ENCODE measurements at places on chromosomes 5 and 9. TPM values are rescaled to one million over a fixed set of nuclear protein-coding genes. Genes with fewer than 3 reads are reported as not detected.

DNA sequence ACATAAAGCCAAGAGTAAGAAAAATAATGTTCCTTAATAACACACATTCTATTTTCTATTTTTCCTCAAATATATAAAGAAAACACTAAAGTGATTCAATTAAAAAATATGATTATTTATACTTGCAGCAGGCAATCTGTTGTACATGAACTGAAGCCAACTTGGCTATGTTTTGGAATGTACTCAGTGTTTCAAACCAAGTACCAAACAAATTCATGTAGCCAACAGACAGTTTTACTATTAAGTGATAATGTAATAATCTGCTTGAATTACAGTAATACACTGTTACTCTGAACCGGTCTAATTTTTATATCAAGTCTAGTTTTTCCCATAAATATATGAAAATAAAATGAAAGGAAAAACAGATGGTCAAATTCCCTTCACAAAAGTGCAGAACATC, 58.0 kb downstream of the CEP120 start:
- DNase-seq = no peak

- DNase-seq = no peak
Observed at GRCh38 chr5:1000329-1000728, 8.3 kb upstream of the NKD2 start.

DNA sequence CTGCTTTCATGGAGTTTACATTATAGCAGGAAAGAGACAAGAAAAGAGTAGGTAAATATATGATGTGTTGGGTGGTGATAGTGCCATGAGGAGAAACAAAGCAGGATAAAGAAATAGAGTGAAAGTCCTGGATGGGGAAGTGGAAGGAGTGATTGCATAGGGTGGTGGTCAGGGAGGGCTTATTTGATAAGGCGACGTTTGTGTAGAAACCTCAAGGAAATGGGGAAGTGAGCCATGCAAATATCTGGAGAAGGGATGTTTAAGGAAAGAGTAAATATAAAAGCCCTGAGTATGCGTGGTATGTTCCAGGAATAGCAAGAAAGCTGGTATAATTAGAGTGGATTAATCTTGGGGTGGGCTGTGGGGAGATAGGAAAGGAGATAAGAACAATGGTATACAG, 134.7 kb upstream of the SV2C start:
- no peak for DNase-seq

DNA sequence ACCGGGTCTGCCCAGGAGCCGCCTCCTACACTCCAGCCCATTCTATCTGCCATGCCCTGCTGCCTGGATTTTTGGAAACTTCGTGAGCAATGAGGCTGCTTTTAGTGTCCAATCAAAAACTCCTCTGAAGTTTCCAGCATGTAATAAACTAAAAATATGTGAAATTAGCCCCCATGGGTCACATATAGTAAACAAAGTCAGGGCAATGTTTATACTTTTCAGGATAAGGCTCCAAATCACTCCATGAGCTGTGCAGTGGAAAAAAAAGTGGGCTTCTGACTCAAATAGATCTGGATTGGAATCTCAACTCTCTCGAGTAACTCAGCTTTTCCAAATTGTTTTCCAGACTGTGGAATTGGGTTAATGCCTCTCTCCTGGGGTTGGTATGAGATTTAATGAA, 68.2 kb downstream of the PIK3R1 start:
- no peak for DNase-seq

DNA sequence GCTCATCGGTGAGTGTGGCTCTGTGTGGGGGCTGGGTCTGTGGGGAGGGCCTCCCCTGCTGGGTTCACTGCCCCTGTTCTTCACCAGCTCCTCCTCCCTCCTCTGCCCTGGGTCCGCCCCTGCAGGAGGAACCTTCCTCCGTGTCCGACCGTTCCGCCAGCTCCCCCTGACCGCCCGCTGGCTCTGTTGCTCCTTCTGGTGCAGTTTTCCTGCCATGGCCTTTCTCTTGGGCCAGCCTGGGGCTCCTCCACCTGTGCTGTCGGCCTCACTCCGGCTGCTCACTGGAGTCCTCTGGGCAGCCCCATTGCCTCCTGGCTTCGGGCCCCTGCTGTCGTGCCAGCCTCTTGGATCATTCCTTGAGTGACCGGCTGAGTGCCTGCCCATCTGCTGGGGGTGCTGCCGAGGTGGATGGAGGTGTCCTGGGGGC, 12.3 kb downstream of the RNU6ATAC start:
- DNase-seq = no peak

DNA sequence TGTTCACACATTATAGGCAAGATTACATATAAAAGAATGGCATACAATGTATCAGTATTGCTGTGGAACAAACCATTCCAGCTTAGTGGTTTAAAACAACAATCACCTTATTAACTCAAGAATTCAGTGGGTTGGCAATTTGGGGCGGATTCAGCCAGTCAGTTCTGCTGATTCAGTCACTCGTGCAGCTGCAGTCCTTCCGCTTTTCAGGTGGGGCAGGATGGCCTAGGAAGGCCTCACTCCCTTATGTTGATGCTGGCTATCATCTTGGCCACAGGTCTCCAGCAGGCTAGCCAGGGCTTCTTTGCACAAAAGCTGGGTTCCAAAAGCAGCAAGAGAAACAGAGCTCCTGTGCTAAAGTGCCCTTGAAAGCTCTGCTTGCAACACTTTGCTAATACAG, 150.6 kb downstream of the MCTP1 start:
- DNase-seq = no peak

- DNase-seq = no peak
Observed at GRCh38 chr9:133976887-133977286, 15.2 kb downstream of the VAV2 start.

- no peak for DNase-seq
Observed at GRCh38 chr9:79301551-79302391, 270.0 kb upstream of the TLE4 start.

The FOXI1 gene
- total RNA-seq = not detected

The SH3PXD2B gene
- 1.3 TPM for total RNA-seq

The PCDHB14 gene
- not detected for total RNA-seq
